SIG-M5 (cell line): ENCODE measurements at places on chromosomes 7 and 10.
A peak's percentile ranks its signal among the peaks of the same experiment; 100 is the strongest.

GRCh38 chr7:25894902-25895791 lies 256.9 kb upstream of the NFE2L3 start:
- DNase-seq, result peak; percentile 88

- no peak for DNase-seq
These were observed 42.3 kb downstream of the GPAM start for GRCh38 chr10:112141292-112141691.

DNA sequence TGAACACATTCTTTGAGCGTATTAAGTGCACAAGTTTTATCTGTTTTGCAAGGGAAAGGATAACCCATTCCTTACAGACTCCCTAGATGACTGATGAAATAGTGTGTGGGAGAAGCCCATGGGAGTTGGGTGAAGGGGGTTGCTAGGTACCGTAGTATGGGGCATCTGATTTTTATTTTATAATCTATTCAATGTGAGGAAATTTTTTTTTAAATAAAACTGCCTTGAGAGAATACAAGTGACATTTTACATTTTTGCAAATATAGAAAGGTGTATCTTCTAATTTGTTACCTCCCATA lies 1.4 kb downstream of the BTAF1 start:
- no peak for DNase-seq

GRCh38 chr10:122208571-122209430 lies 62.3 kb upstream of the BTBD16 start:
- DNase-seq, result no peak

DNA sequence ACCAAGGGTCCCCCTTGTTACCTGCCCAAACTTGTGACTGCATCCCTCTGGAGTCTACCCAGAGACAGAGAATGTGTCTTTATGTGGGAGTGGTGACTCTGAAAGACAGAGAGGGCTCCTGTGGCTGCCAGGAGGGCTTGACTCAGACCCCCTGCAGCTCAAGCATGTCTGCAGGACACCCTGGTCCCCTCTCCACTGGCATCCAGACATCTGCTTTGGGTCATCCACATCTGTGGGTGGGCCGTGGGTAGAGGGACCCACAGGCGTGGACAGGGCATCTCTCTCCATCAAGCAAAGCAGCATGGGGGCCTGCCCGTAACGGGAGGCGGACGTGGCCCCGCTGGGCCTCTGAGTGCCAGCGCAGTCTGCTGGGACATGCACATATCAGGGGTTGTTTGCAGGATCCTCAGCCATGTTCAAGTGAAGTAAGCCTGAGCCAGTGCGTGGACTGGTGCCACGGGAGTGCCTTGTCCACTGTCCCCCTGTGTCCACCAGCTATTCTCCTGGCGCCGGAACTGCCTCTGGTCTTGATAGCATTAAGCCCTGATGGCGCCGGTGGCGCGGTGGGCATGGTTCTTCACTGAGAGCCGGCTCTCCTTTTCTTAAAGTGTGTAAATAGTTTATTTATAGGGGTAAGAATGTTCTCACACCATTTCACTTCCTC lies 19.4 kb upstream of the SH2D4B start:
- no peak for DNase-seq

DNA sequence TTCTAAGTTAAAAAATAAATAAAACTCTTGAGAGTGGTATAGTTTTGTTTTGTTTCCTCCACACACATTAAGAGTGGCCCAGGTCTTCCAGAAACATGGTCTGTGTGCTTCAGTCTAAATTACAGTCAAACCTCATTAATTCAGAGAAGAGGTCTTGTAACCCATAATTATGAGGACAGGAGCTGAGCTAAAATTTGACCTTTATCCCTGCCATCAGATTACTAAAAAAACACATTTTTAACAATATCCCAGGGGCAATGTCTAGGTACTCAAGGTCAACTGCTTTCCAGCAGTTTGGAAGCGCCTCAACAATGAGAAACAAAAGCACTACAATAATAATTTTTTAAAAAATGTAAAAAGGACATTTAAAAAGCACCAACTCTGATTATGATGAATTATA lies 184.1 kb upstream of the PFKP start:
- no peak for DNase-seq

GRCh38 chr7:112357136-112357535 lies 93.1 kb upstream of the IFRD1 start:
- DNase-seq, result no peak

- DNase-seq, result no peak
These were observed 55.2 kb downstream of the CDK6 start for GRCh38 chr7:92781117-92781720.

DNA sequence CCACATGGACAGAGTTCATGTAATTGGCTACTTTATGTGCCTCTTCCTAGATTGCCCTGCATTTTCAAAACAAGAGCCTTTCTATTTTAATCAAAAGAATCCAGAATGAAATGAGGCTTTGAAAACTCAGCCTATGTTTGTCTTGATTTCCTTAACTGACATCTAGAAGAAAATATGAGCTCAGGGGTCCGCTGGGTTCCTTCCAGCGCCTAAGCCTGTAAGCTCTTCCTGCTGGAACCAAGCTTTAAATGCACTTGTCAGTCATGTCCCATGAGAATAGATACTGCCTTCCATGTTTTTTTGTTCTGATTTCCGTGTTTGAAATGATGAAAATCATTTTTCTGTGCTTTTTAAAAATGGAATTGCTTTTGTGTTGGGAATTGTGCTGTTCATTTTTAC lies 74.2 kb downstream of the EGFR start:
- DNase-seq, result no peak
